ENCODE measurements at places on chromosomes 5 and 9. TPM values are rescaled to one million over a fixed set of nuclear protein-coding genes. Genes with fewer than 3 reads are reported as not detected.

The ADGRD2 gene
- total RNA-seq, result not detected

The BHMT2 gene
- total RNA-seq, result 1.2 TPM

The BARHL1 gene
- not detected for total RNA-seq

The CENPH gene
- 3.6 TPM for total RNA-seq

The BARX1 gene
- not detected for total RNA-seq

The SLC34A1 gene
- not detected for total RNA-seq

The SLC23A1 gene
- not detected for total RNA-seq

The MLANA gene
- total RNA-seq, result 0.05 TPM

The TLN1 gene
- total RNA-seq, result 1,223 TPM

The ERAP2 gene
- 5.8 TPM for total RNA-seq

The PCDHGA10 gene
- 8.6 TPM for total RNA-seq

The PCDHGB2 gene
- 2.4 TPM for total RNA-seq

The FGF18 gene
- total RNA-seq, result 0.05 TPM

The SPINK7 gene
- not detected for total RNA-seq

The GPR21 gene
- total RNA-seq, result 0.97 TPM

The KCNV2 gene
- not detected for total RNA-seq

The GGTA1 gene
- total RNA-seq, result not detected

The C9orf153 gene
- total RNA-seq, result 1.1 TPM

The GTF2H2 gene
- total RNA-seq, result 35.7 TPM

The ZDHHC11 gene
- total RNA-seq, result 2.1 TPM

The SLC25A2 gene
- total RNA-seq, result 0.30 TPM

All from smooth muscle cell of the umbilical artery (primary cell).